ENCODE measurements at places on chromosomes 4 and X. TPM values are rescaled to one million over a fixed set of nuclear protein-coding genes. Genes with fewer than 3 reads are reported as not detected.

DNA sequence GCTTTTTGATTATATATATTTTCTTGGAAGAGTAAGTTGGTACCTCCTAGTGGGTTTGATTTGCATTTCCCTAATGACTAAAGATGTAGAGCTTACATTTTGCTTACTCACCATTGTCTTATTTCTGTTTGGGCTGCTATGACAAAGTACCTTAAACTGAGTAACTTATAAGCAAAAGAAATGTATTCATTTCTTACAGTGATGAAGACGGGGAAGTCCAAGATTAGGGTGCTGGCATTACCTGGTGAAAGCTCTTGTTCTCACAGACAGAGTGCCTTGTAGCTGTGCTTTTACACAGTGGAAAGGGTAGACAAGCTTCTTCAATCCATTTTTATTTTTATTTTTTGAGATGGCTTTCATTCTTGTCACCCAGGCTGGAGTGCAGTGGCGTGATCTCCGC is 229.2 kb upstream of the AGA start:
- DNase-seq: no peak

DNA sequence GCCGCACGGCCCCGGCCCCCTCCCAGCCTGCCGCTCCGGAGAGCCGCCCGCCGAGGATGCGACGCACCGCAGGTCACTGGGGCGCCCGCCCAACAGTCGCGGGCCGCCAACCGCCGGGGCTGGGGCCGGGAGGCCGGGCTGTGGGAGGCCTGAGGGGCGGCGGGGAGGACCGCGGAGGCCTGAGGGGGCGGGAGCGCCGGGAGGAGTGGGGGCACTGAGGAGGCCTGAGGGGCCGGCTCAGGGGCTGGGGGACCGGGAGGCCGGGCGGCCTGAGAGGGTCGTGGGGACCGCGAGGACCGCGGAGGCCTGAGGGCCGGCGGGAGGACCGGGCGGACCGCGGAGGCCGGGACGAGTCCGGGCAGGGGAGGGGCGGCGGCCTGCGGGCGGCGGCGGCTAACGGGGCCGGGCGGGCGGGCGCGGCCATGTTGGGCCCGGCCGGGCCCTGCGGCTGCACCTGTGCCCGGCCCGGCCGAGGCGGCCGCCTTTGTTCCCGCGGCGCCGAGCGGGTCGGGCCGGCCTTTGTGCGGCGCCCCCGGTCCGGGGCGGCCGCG is 353 bp downstream of the NSD2 start:
- no peak for DNase-seq

- no peak for DNase-seq
Observed at GRCh38 chr4:70488748-70489147, 16.8 kb downstream of the MUC7 start.

GRCh38 chr4:30028826-30029225 is 691.3 kb upstream of the PCDH7 start:
- DNase-seq: no peak

- DNase-seq: no peak
Observed at GRCh38 chr4:174183259-174183658, 100.2 kb downstream of the FBXO8 start.

GRCh38 chrX:38117485-38117884 is 103.2 kb downstream of the SRPX start:
- DNase-seq: no peak

The SMIM10L2A gene
- total RNA-seq: 0.62 TPM

- no peak for DNase-seq
Observed at GRCh38 chr4:29927895-29928294, 792.3 kb upstream of the PCDH7 start.

The PPBP gene
- total RNA-seq: not detected

Data from CD8-positive, alpha-beta memory T cell (primary cell).